ENCODE measurements at places on chromosomes 4 and X.

DNA sequence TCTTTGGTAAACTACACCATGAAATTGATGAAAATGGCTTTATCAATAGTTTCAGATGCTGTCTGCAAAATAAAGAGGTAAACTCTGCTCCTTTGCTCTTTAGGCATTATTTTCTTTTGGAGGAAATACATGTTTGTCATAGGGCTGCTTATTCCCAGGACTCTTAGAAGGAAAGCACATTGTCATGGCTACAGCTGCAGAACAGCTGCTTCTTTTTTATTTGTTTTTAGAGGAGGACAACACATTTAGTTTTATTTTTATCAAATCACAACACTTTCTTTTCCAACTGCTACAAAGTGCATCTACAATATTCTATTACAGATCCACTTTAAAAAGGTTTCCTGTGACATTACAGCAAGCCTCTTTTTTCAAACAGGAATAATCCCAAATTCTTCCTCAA, 12.7 kb upstream of the HPF1 start:
- DNase-seq = no peak

DNA sequence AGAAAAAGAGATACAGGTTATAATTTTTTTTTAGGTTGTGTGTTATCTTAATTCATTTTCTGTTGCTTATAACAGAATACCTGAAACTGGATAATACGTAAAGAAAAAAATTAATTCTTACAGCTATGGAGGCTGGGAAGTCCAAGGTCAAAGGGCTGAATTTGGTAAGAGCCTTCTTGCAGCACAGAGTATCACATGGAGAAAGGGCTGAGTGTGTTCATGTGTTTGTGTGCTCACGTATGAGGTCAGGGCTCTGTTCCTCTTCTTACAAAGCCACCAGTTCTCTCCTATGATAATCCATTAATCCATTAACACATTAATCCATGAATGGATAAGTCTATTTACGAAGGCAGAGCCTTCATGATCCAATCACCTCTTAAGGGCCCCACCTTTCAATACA, 8.6 kb upstream of the RAB28 start:
- no peak for DNase-seq

DNA sequence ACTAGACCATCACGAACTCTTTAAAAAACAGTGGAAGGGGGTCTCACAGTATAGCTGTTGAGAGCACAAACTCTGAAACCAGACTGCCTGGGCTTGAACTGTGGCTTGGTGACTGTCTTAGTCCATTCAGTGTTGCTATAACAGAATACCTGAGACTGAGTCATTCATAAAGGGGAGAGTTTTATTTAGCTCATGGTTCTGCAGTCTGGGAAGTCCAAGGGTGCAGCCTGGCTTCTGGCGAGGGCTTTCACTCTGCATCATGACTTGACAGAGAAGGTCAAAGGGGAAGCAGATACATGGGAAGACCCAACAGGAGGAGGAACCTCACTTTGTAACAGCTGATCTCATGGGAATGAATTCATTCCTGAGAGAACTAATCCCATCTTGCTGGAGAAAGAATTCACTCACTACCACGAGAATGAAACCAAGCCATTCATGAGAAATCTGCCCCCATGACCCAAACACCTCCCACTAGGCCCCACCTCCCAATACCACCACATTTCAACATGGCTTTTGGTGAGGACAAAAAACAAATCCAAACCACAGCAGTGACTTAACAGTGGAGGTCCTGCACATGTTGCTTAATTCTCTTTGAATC, 116.7 kb upstream of the STOX2 start:
- no peak for DNase-seq

GRCh38 chr4:17930256-17930655, 91.3 kb downstream of the LCORL start:
- no peak for DNase-seq

- DNase-seq = no peak
Observed at GRCh38 chrX:112137276-112137675, 54.7 kb upstream of the TRPC5 start.

- no peak for DNase-seq
Observed at GRCh38 chrX:110277609-110278008, 40.3 kb downstream of the AMMECR1 start.

GRCh38 chr4:3009422-3009821, 46.1 kb downstream of the GRK4 start:
- DNase-seq = no peak

DNA sequence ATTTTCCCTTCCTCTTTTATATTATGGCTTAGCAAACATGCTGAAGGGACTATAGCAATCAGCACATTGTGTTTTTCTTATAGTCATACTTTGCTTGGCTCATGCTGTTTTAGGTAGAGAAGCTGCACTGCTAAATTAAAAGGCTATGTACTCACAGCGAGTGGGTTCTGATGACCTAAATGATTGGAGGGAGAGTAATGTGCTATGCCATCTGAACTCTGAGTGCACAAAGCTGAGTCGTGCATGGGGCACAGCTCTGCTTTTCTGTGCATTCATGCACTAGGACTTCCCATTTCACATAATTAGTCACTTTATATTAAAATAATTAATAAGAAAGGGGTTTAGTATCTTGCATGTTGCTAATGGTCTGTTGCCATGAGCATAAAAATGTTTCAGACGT, 132.7 kb upstream of the ADGRL3 start:
- no peak for DNase-seq

DNA sequence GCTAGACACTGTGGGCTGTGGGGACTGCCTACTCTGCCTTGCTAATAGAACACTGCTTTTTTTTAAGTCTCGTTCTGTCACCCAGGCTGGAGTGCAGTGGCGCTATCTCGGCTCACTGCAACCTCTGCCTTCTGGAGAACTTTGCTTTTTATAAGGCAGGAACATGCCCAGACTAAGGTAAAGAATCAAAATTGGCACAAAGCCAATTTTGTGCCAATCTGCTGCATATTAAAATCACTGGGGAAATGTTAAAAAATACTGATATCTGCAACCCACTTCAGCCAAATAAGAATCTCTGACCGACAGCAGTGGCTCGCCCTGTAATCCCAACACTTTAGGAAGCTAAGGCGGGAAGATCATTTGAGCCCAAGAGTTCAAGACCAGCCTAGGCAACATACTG, 36.5 kb upstream of the CEP135 start:
- no peak for DNase-seq

DNA sequence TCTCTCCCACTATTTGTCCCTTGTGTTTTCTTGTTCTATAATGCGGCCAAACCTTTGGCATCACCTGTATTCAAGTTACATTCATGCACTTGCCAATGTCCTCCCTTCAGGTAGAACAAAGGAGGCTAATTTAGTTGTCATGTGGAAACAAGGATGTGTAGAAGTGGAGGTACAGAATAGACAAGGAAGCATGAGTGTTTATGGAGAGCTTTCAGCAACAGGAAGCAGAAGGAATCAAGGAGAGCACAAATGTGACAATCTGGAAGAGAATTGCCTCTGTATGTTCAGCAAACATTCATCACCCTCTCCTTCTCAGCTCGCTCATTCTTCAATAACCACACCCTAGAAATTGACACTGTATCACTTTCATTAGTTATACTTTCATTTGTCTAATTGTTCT, 103.4 kb downstream of the SLC7A11 start:
- DNase-seq = no peak
